ENCODE measurements at places on chromosomes 3 and 15. TPM values are rescaled to one million over a fixed set of nuclear protein-coding genes. Genes with fewer than 3 reads are reported as not detected.

Gene SLC6A6
- total RNA-seq: 48.7 TPM

DNA sequence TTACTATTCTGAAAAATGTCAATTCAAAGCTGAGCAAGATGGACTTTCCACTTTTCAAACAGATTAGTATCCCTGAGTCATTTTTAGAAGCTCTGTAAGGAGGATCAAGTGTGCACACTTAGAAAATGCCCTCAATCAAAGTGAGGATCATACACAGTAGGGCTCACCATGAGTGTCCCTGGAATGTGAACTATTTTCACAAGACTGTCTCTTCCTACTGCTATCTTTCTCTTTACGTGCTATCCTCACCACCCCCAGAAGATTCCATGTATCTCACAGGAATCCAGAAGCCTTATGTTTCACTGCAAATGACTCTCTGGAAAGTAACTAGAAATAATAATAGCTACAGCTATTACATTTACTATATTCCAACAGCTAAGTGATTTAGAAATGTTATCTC lies 349.9 kb upstream of the TGFBR2 start:
- no peak overlapping the region for H3K27ac ChIP-seq
- no peaks in the 10 kb centered on the region for H3K27me3 ChIP-seq
- DNase-seq: no peak
- no peak overlapping the region for H3K4me3 ChIP-seq
- no peaks in the 10 kb centered on the region for H3K4me1 ChIP-seq

Gene SEMA3G
- 0.27 TPM for total RNA-seq

Gene CHRNA7
- not detected for total RNA-seq

Gene FOXB1
- not detected for total RNA-seq

Gene NCK1
- 39.2 TPM for total RNA-seq

Gene MYZAP
- 1.4 TPM for total RNA-seq
